GM06990 (cell line): ENCODE measurements at places on chromosomes 2 and 18.

- no peak for DNase-seq
Measured at GRCh38 chr2:208256192-208256782, 1.4 kb upstream of the IDH1 start.

DNA sequence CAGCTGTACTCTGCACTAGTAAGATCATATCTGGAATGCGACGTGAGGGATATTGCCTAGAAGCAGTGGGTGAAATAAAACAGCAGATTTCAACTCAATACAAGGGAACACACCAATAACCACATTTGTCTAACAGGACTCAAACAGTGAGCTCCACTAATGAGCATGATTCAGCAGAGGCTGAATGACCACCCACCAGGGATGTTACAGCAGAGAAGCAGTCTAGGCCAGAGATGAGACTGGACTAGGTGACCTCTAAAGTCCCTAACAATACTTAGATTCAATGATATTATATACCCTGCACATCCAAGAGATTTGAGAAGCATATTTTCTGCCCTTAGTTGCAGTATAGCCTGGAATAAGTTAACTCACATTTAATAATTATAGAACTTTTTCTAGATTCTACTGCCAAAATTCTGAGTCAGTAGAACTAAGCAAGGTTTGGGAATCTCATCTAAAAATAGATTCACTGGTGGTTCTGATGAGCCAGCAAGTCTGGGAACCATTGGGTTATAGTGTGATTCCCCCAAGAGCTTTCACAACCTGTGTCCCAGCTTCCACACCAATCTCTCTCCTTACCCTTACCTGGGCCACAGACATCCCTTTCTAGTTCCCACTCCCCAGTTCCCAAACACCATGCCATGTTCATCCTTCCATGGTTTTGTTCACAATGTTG, 6.3 kb downstream of the THOC1 start:
- DNase-seq, result no peak

DNA sequence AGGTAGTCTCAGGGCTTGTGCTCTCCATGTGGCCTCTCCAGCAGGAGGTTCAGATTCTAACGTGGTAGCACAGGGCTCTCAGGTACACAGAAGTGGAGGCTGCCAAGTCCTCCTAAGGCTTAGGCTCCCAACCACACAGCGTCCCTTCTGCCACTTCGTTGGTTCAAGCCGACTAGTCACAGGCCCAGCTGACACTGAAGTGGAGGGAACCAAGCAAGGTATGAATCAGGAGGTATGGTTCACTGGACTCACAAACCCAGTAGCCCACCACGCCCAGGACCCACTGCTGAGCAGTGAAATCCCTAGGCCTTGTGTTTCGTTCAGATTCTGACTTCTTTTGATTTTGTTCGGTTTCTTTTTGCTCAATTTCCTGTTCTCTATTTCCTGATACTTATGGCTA, 46.0 kb upstream of the SEC11C start:
- DNase-seq, result peak; percentile 49

GRCh38 chr2:239621611-239622010, 220.8 kb upstream of the HDAC4 start:
- DNase-seq, result no peak

DNA sequence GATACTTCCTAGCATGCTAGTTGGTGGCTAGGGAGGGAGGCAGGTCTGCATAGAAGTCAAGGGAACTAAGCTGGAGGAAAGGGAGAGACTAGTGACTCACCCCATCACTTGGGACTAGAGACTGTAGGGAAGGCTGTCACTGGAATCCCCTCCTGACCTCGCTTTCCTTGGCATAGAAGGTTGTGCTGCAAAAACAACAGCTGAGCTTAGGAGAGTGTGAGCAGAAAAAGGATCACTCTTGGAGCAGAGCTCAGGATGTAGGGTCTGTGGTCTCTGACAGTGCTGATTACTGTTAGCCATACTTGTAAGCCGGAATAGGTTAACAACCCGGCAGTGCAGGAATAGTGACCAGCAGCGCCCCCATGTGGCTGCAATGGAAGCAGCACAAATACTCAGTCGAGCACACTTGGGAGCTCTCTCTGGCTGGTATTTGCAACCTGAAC, 66.9 kb upstream of the SMAD2 start:
- no peak for DNase-seq

DNA sequence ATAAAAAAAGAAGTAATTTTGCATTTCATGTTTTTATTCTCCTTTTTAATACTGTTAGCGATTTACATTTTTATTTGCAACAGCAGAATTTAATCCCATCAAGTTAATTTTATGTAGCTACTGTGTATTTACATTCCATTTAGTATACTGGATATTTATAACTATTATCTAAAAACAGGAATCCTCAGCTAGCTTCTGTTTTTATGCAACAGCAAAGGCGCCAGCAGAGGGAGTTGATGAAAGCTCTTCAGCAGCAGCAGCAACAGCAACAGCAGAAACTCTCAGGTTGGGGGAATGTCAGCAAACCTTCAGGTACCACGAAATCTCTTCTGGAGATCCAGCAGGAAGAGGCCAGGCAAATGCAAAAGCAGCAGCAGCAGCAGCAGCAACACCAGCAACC, 26.2 kb upstream of the SNORC start:
- no peak for DNase-seq

- DNase-seq, result no peak
Measured at GRCh38 chr18:34084635-34085034, 140.1 kb downstream of the NOL4 start.

GRCh38 chr2:178450524-178450773, 526 bp downstream of the PRKRA start:
- DNase-seq, result peak; percentile 87
